Effector CD4-positive, alpha-beta T cell (primary cell): ENCODE measurements at places on chromosomes 4 and X.

- DNase-seq: no peak
Measured at GRCh38 chrX:3627594-3627993, 85.9 kb downstream of the PRKX start.

- no peak for DNase-seq
Measured at GRCh38 chr4:178344096-178344495, 901.9 kb upstream of the AGA start.

DNA sequence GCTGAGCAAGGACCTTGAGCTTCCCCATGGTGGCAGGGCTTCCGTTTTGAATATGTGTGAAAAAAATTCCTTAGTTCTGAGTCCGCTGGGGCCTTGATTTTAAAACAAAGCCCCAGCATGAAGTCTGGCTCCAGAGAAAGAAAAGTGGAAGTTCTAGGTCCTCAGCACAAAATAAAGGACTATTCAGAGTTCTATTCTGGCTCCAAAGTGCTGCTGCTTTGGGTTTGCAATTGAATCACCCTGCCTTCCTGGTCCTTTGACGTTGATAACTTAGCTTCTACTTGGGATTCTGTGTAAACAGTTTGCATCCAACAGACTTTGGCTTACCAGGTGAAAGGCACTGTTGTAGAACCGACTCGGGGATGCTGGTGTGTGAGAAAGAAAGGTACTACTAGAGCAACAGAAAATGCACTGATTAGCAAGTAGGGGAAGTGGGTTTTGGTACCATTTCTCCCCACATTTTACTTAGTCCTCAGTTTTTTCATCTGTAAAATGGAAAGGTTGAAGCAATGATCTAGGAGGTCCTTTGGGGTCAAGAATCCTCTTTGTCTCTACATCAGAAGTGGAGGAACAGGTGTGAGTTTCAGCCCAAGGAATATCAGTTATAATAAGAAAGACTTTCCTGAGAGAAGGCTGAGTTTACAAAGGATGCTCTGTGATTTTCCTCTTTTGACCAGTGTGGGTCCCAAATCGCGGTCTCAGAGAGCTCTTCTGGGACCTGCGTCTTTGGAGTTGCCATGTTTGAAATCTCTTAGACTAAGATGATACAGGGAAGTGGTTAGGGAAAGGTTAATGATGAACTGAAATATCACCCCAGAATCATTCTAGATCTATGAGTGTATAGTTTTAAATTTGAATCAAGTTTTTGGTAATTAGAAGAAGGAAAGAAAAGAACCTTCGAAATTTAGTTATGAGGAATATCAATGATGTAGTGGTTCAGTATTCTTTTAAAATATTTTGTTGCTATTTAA is 28.2 kb downstream of the IGFBP7 start:
- no peak for DNase-seq

GRCh38 chr4:5940470-5941203 is 47.8 kb upstream of the CRMP1 start:
- no peak for DNase-seq

- no peak for DNase-seq
Measured at GRCh38 chr4:36772154-36772516, 472.4 kb upstream of the NWD2 start.

- DNase-seq: no peak
Measured at GRCh38 chrX:39822133-39822748, 275.5 kb downstream of the BCOR start.

DNA sequence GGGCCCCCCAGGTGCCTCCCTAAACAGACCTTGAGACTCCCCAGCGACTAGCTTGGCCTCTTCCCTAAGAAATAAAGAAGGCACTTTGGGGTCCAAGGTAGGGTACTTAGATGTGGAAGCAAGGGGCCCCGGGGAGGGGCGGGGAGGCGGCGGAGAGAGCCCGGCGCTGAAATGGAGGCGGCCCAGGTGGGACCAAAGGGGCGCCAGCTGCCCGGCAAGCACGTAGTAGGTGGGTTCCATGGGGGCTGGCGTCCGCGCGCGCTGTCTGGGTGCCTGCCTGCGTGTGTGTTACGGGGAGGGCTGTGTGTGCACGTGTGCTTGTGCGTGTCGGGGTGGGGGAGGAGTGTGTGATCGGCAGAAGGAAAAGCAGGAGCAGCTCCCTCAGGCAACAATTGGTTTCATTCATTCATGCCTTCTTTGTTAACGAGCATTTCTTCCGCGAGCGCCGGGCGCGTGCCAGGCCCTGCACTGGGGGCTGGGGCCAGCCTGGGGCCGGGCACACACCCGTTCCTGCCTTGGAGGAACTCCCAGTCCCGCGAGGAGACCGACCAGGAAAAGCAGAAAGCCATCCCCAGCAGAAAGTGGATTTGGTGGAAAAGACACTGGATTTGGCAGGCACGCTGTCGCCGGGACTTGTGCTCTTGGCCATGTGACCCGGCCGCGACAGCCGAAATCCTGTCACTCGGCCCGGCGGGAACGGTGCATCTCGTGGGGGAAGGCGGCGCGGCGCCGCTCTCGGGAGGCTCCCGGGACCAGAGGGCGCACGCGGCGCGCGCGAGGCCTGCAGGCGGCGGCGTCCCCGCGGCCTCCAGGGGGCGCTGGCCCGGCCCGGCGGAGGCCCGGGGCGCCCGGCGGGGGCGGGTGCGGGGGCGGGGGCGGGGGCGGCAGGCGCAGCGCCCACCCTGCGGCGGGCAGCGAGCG is 3.3 kb upstream of the DUSP9 start:
- no peak for DNase-seq

GRCh38 chr4:23952258-23952657 is 62.4 kb upstream of the PPARGC1A start:
- no peak for DNase-seq

DNA sequence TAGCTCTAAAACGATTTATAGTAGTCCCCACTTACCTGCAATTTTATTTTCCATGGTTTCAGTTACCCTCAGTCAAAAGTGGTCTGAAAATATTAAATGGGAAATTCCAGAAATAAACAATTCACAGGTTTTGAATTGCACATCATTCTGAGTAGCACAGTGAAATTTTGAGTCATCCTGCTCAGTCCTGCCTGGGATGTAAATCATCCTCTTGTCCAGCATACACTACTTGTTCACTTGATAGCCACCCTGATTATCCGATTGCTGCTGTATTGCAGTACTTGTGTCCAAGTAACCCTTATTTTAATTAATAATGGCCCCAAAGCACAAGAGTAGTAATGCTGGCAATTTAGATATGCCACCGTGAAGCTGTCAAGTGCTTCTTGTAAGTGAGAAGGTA is 23.5 kb upstream of the BDH2 start:
- DNase-seq: no peak

DNA sequence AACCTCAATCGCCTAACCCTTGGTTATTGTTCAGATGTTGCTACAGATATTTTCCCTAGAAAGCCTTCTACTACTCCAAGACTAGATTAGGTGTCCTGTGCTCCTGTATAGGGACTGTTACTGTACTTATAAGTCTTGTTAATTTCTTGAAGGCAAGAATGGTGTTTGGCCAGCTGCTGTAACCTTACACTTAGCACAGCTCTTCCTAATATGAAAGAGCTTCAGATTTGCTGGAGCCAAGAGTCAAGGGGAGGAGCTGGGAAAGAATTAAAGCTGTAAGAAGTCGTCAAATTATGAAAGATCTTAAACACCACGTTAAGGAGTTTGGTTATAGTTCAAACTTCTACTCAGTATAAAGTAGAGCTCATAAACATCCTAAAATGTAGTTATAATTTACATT is 245.9 kb upstream of the TLL1 start:
- no peak for DNase-seq

- no peak for DNase-seq
Measured at GRCh38 chr4:110248100-110248499, 49.7 kb upstream of the ELOVL6 start.

DNA sequence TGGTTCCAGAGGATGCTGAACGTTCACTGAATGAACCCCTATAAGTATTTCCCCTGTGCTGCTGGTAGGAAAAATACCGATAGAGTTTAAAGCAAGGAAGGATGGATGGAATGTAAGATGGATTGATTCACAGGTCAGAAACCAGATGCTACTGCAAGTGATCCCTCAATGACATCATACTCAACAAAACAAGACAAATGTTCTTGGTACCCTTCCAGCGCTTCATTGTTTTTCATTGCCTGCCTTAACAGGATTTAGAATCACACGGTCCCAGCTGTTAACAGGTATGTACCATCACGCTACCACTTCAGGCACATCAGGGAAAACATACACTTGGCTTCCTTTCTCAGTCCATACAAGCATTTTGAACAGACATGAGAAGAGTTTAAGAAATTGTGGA is 118.1 kb upstream of the TLR3 start:
- DNase-seq: no peak

- DNase-seq: no peak
Measured at GRCh38 chr4:30399476-30399875, 320.7 kb upstream of the PCDH7 start.

DNA sequence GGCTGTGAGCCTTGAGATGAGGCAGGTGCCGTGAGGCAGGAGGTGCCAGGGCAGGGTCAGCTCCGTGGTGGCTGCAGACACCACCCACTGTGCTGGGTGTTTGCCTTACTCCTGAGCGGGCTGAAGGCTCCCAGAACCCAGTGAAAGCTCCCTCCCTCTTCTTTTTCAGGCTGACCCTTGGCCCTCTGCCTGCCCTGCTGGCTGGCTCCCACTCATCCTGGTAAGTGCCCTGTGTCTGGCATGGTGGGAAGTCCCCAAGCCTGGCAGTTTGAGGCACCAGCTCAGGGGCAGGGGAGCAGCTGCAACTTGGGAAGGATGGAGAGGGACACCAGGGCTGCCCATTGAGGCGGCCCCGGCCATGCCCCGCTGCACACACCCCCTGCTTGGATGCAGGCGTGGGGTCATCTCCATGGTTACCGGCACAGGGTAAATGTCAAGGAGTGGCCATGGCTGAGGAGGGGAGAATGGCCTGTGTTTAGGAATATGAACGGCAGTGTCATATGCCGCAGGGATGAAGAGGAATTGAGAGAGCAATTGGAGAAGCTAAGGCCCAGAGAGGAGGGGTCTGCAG is 16.8 kb downstream of the SH3BP2 start:
- DNase-seq: no peak

DNA sequence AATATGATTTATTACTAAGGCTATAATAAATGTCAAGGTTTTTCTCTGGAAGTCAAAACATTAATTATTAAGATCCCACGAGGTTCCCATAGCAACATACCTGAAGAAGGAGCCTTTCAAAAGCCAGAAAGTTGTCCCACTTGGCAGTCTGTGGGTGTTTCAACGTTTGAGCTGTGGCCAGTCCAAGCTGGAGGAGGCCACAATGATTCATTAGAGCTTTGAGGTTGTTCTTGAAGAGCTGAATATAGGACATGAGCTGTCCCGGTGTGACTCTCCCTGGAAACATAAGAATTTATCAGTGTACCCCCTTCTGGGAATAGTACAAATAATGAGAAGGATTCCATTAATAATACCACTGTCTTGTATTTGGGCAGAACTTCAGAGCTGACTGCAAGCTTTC is 92.1 kb downstream of the SCFD2 start:
- DNase-seq: no peak

GRCh38 chrX:109704563-109704962 is 28.5 kb downstream of the ACSL4 start:
- no peak for DNase-seq

GRCh38 chrX:9730752-9731151 is 34.9 kb downstream of the GPR143 start:
- DNase-seq: no peak

GRCh38 chrX:112759966-112760365 is 80.2 kb upstream of the LHFPL1 start:
- DNase-seq: no peak

- no peak for DNase-seq
Measured at GRCh38 chr4:147839663-147840062, 107.8 kb downstream of the ARHGAP10 start.

- no peak for DNase-seq
Measured at GRCh38 chr4:173218411-173219125, 50.0 kb downstream of the GALNT7 start.

DNA sequence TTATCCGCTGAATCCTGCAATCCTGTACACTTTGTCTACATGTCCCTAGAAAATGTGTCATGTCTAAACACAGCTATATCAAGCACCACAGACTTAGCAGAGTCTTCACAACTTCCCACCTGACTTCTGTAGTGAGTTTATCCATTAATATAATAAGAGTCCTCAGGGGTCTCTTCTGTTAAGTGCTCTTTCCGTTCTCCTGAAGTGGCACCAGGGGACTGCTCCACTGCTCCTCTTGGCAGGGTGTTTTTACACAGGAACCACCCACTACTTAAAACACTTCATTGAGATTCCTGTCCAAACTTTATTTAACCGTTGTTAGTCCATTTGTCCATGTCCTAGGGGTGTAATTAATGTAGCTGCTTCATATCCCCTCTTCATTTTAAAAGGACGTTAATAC is 1000.4 kb downstream of the STPG2 start:
- no peak for DNase-seq

- DNase-seq: no peak
Measured at GRCh38 chrX:7164174-7164573, 16.2 kb upstream of the PUDP start.

GRCh38 chr4:173507471-173508385 is 22.3 kb downstream of the HAND2 start:
- DNase-seq: no peak

- no peak for DNase-seq
Measured at GRCh38 chr4:182339221-182339641, 96.0 kb downstream of the TENM3 start.

- DNase-seq: no peak
Measured at GRCh38 chrX:11766487-11766886, 8.4 kb downstream of the MSL3 start.

GRCh38 chr4:41052287-41052686 is 162.1 kb downstream of the APBB2 start:
- no peak for DNase-seq

DNA sequence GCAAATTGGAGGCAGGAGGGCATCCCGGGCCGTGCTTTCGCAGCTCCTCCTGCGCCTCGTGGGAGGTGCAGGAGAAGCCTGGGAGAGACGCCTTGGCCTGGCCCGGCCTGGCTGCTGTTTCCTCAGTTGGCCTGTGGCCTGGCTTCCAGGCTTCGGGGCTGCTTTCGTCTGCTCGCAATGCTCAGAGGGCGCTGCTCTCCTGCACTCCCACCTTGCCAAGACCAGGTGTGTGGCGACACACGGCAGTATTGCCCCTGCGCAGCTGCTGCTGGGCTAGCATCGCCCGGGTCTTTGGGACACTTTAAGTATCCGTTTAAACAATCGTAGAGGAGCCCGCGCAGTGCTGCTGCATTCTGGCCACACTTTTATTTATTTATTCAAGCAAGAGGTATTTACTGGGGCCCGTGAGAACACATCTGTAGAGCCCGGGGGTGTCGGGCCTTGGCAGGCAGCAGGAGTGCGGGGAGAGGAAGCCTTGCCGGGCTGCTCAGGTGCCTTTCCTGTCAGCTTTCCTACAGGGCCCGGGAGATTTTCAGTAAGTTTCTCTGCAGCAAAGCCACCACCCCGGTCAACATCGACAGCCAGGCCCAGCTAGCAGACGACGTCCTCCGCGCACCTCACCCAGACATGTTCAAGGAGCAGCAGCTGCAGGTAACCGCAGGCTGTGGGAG is 26.2 kb upstream of the HGFAC start:
- DNase-seq: no peak
